ENCODE measurements at places on chromosomes 13 and 19. TPM values are rescaled to one million over a fixed set of nuclear protein-coding genes. Genes with fewer than 3 reads are reported as not detected.

GRCh38 chr19:10637894-10638293 lies 12.5 kb downstream of the SLC44A2 start:
- DNase-seq, result no peak
- peaks cover 67% of the 10 kb centered on the region for H3K36me3 ChIP-seq
- peak overlapping the region; percentile 42 for H3K27ac ChIP-seq
- peaks cover 10% of the 10 kb centered on the region for H3K4me1 ChIP-seq

DNA sequence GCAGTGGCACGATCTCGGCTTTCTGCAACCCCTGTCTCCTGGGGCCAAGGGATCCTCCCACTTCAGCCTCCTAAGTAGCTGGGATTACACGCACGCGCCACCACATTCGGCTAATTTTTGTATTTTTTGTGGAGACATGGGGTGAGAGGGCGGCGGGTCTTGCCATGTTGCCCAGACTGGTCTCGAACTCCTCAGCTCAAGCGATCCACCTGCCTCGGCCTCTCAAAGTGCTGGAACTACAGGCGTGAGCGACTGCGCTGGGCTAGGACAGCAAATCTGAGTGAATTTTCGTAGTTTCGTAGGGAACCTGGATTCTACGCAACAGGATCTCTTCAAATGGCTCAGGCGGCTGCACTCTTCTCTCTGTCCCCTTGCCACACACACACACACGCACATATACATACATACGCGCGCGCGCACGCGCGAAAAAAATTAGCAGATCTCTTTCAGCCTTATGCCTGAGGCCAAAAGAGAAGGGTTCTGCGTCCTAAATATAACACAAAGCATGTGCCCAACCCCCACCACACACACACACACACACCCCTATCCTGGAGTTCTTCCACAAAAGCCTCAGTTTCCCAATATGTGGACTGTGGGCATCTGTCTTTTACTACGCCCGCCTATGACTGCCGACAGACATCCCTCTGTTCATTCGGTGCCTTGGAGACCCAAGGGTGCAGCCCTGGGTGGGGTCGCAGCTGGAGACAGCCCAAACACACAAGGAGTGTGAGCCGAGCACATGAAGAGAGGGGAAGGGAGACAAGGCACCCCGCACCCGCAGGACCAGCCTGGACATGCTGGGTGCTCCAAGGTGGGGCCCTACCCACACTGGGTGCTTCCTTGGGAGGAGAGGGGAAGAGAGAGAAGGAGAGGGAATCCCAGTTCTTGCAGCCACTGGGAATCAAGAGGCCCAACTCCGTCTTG lies 616 bp downstream of the PINLYP start:
- H3K27me3 ChIP-seq, result no peaks in the 10 kb centered on the region
- H3K4me1 ChIP-seq, result peaks cover 25% of the 10 kb centered on the region
- peak overlapping the region; percentile 59 for H3K4me3 ChIP-seq
- peak overlapping the region; percentile 53 for H3K27ac ChIP-seq
- peaks cover 5% of the 10 kb centered on the region for H3K36me3 ChIP-seq

DNA sequence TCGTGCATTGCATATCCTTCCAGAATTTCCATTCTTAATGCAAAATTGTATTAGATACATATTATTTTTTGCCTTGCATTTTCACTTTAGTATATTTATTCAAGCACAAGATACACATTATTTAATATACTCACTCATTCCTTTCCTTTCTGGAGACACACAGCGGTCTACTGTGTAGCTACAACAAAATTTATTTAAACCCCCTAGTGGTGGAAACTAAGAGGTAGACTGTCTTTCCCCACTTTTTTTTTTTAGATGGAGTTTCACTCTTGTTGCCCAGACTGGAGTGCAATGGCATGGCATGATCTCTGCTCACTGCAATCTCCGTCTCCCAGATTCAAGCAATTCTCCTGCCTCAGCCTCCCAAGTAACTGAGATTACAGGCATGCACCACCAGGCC lies 2040.3 kb upstream of the PCDH20 start:
- no peaks in the 10 kb centered on the region for H3K36me3 ChIP-seq
- no peak for DNase-seq
- no peak overlapping the region for H3K4me3 ChIP-seq

DNA sequence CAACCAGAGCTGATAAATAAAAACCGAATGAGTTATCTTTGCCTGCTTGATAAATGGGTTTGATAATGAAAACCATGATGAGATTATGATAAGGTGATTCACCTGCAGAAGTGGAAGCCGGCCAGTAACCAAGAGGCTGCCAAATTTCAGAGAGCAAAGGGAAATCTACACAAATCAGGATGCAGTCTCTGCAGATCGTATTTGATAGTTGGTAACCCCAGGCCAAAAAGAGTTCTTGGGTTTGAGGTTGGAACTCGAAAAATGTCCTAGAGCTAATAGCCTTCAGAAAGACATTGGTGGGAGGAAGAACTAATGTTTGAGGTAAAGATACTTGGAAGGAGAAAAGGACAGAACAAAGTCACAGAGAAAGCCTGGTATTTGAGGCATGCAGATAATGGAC lies 9.6 kb upstream of the LATS2 start:
- H3K4me1 ChIP-seq, result peaks cover 27% of the 10 kb centered on the region
- no peak overlapping the region for H3K4me3 ChIP-seq
- H3K36me3 ChIP-seq, result no peaks in the 10 kb centered on the region
- peaks cover 11% of the 10 kb centered on the region for H3K27me3 ChIP-seq
- H3K27ac ChIP-seq, result no peak overlapping the region

DNA sequence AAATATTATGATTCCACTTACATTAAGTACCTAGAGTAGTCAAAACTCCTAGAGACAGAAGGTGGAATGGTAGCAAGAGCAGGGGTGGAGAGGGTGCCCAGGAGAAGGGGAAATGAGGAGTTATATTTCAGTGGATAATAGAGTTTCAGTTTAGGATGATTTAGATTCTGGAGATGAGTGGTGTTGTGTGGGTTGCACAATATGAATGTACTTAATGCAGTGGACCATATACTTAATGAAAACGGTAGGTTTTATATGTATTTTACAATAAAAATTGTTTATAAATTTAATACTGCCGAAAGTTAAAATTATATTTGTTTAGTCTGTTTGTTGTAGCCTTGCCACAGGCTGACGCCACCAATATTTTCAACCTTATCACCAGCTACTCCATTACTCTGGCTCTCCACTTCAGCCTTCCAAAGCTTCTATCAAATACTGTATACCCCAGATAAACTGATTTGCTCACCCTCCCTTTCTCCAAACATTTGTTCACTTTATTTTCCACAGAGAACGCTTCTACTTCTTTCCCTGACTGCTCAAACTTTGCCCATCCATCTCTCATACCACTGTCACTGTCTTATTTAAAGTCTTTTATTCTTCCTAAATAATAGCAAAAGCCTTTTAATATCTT lies 1.4 kb upstream of the RBM26 start:
- H3K4me1 ChIP-seq, result peaks cover 31% of the 10 kb centered on the region
- no peaks in the 10 kb centered on the region for H3K27me3 ChIP-seq
- peaks cover 15% of the 10 kb centered on the region for H3K36me3 ChIP-seq
- H3K27ac ChIP-seq, result peak overlapping the region; percentile 97
- DNase-seq, result no peak
- peak overlapping the region; percentile 89 for H3K4me3 ChIP-seq

DNA sequence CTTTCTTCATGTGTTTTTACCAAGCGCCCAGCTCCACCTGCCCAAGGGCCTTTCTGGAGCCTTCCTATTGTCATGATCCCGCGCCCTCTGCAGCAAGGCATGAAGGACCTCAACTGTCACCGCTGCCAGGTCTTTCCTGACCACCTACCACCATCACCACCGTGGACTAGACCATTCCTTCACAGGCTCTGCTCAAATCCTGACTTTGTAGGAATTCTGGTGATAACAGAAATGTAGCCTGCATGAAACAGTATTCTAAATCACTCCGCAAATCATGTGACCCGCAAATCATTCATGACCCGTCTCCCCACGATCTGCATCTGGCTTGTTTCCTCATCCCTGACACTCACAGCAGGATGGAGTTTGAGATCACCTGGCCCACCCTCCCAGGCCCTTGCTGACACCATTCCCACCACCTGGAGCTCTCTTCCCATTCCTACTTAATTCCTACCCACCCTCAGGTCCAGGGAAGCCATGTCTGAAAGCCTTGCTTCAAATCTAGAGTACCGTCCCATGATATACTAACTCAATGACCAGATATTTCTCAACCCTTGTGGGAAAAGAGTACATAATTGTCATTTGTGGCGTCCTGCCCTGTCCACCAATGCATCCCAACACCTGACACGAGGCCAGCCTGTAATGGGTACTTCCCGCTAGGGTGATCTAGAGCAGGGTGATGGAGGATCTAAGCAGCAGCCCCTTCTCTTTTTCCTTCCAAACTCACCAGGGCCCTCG lies 1.3 kb downstream of the UBE2S start:
- peaks cover 64% of the 10 kb centered on the region for H3K36me3 ChIP-seq
- H3K27me3 ChIP-seq, result peaks cover 1% of the 10 kb centered on the region
- peaks cover 23% of the 10 kb centered on the region for H3K4me1 ChIP-seq
- H3K27ac ChIP-seq, result peak overlapping the region; percentile 81

GRCh38 chr19:48403606-48404005 lies 10.1 kb downstream of the GRIN2D start:
- no peaks in the 10 kb centered on the region for H3K36me3 ChIP-seq
- H3K27ac ChIP-seq, result no peak overlapping the region
- H3K4me1 ChIP-seq, result peaks cover 13% of the 10 kb centered on the region

DNA sequence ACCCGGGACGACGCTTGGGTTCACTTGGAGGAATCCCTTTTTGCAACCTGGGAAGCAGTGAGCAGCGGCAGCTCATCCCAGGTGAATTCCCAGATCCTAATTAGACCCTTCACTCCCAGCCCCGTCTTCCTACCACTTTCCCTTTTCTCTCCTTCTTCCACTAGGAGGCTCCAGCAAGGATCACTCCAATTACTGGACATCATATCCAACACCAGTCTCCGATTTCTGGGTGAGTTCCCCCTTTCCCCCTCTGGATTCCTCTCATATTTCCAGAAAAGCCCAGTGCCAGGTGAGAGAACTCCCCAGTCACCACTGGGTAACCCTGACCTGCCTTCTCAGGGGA lies 17.1 kb upstream of the ZSCAN4 start:
- peaks cover 4% of the 10 kb centered on the region for H3K36me3 ChIP-seq
- no peak overlapping the region for H3K4me3 ChIP-seq
- no peak overlapping the region for H3K27ac ChIP-seq
- H3K4me1 ChIP-seq, result no peaks in the 10 kb centered on the region

GRCh38 chr13:73195091-73195490 lies 136.3 kb downstream of the KLF5 start:
- no peaks in the 10 kb centered on the region for H3K36me3 ChIP-seq
- H3K27me3 ChIP-seq, result peaks cover 16% of the 10 kb centered on the region
- H3K4me1 ChIP-seq, result peaks cover under 1% of the 10 kb centered on the region
- H3K4me3 ChIP-seq, result no peak overlapping the region
- no peak overlapping the region for H3K27ac ChIP-seq
- DNase-seq, result no peak

- H3K27me3 ChIP-seq, result no peaks in the 10 kb centered on the region
- no peaks in the 10 kb centered on the region for H3K36me3 ChIP-seq
- no peak for DNase-seq
- no peak overlapping the region for H3K4me3 ChIP-seq
- H3K4me1 ChIP-seq, result peaks cover 2% of the 10 kb centered on the region
Measured at GRCh38 chr19:33806434-33806881, 9.8 kb downstream of the KCTD15 start.

GRCh38 chr13:39038569-39039030 lies 344 bp downstream of the NHLRC3 start:
- peaks cover 34% of the 10 kb centered on the region for H3K36me3 ChIP-seq
- H3K27me3 ChIP-seq, result no peaks in the 10 kb centered on the region
- peaks cover 37% of the 10 kb centered on the region for H3K4me1 ChIP-seq
- peak overlapping the region; percentile 94 for H3K27ac ChIP-seq
- peak overlapping the region; percentile 94 for H3K4me3 ChIP-seq

DNA sequence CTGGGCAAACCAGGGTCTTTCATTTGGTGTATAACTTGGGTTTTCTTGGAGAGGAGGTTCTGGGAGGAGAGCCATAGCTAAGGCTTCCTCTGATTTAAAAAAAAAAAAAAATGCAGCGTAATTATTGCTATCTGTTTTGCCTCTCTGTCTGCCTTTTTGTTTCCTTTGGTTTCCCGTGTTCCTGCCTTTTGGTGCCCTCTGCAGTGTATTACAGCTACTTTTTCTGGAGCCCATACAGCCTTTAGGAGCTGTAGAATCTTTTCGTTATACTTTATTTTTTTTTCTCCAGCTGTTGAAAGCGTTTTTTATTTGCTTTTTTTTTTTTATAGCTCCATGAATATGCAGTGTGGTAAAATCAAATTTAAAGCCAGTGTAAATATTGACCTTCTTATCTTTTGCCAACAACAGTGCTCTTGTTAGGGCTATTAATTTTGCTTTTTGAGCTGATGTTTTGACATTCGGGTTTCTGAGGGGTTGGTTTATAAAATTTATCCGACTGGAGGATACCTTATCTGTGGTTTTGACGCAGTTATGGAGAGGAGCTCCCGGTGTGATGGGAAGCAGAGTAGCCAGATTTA lies 38.1 kb downstream of the ZNF493 start:
- H3K4me1 ChIP-seq, result no peaks in the 10 kb centered on the region
- H3K27ac ChIP-seq, result no peak overlapping the region
- peaks cover 3% of the 10 kb centered on the region for H3K36me3 ChIP-seq
- no peak overlapping the region for H3K4me3 ChIP-seq

GRCh38 chr13:89097994-89098393 lies 1426.8 kb downstream of the SLITRK5 start:
- H3K36me3 ChIP-seq, result no peaks in the 10 kb centered on the region
- no peak overlapping the region for H3K27ac ChIP-seq
- no peaks in the 10 kb centered on the region for H3K27me3 ChIP-seq
- H3K4me3 ChIP-seq, result no peak overlapping the region

- H3K27ac ChIP-seq, result no peak overlapping the region
- H3K4me3 ChIP-seq, result no peak overlapping the region
- H3K27me3 ChIP-seq, result no peaks in the 10 kb centered on the region
- no peak for DNase-seq
- H3K36me3 ChIP-seq, result no peaks in the 10 kb centered on the region
Measured at GRCh38 chr13:63463782-63464610, 2048.3 kb upstream of the PCDH20 start.

DNA sequence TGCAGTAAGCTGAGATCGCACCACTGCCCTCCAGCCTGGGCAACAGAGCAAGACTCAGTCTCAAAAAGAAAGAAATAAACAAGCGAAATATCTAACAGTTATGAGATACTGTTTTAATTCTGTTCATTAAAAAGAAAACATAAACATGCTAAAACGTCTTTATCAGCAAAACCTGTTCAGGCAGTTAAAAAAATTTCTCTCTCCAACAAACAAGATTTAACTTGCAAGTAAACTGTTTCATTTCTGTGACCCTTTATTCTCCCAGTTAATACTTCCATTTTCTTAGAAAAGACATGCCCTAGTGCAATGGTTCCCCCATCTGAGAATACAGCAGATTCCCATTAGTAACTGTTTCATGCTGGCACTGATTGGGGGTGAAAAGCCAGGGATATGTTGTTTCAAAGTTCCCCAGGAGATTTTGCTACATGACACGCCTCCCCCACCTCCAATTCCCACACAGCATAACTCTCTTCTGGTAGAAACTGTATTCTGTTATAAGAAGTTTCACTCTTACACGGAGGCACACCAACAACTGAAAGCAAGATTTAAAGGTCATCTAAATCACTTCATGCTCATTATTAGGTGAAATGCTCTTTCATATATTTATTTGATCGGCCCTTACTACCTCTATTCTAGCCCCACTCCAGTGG lies 24.4 kb downstream of the ELF1 start:
- peak overlapping the region; percentile 28 for H3K4me3 ChIP-seq
- H3K4me1 ChIP-seq, result peaks cover 71% of the 10 kb centered on the region
- peak overlapping the region; percentile 81 for H3K27ac ChIP-seq

GRCh38 chr19:28569132-28570131 lies 643.5 kb downstream of the UQCRFS1 start:
- H3K4me1 ChIP-seq, result no peaks in the 10 kb centered on the region
- no peak overlapping the region for H3K27ac ChIP-seq
- no peaks in the 10 kb centered on the region for H3K27me3 ChIP-seq
- H3K4me3 ChIP-seq, result no peak overlapping the region
- DNase-seq, result no peak

The P2RY11 gene
- 41.8 TPM for total RNA-seq

The BCAM gene
- not detected for total RNA-seq

The NALCN gene
- not detected for total RNA-seq

The SHISA7 gene
- not detected for total RNA-seq

The HTR2A gene
- not detected for total RNA-seq

The ZNRF4 gene
- not detected for total RNA-seq

The ZNF121 gene
- 62.2 TPM for total RNA-seq

The CEACAM5 gene
- total RNA-seq, result not detected

Measured in activated T-helper 2 cell treated with anti-CD3 and anti-CD28 coated beads, Interferon-gamma antibody, Interleukin-2, Interleukin-4, amounts not matched to agents 10 μg/mL and 5 μg/mL and 100 μg/mL, durations not matched to agents 14 hours and 24 hours and 36 hours (primary cell).